ENCODE measurements at places on chromosomes 7 and 10. TPM values are rescaled to one million over a fixed set of nuclear protein-coding genes. Genes with fewer than 3 reads are reported as not detected.

XPNPEP1 gene
- total RNA-seq, result 235 TPM

ADO gene
- total RNA-seq, result 8.9 TPM

CPA5 gene
- 0.12 TPM for total RNA-seq

EEF1AKMT2 gene
- total RNA-seq, result 13.0 TPM

OR13A1 gene
- total RNA-seq, result not detected

SPAM1 gene
- total RNA-seq, result not detected

SMKR1 gene
- not detected for total RNA-seq

LRGUK gene
- total RNA-seq, result not detected

PANK1 gene
- total RNA-seq, result 2.6 TPM

CCDC146 gene
- 0.75 TPM for total RNA-seq

ITIH5 gene
- total RNA-seq, result 0.08 TPM

GET4 gene
- 29.1 TPM for total RNA-seq

OR2A1 gene
- 0.08 TPM for total RNA-seq

LRIT1 gene
- total RNA-seq, result not detected

PIK3AP1 gene
- under 0.01 TPM for total RNA-seq

FLNC gene
- total RNA-seq, result 153 TPM

DGKB gene
- not detected for total RNA-seq

AHCYL2 gene
- 11.9 TPM for total RNA-seq

EGR2 gene
- total RNA-seq, result 0.15 TPM

SCD gene
- total RNA-seq, result 38.5 TPM

AZGP1 gene
- total RNA-seq, result 0.30 TPM

MBL2 gene
- total RNA-seq, result not detected

NPSR1 gene
- total RNA-seq, result not detected

VWDE gene
- not detected for total RNA-seq

EPO gene
- not detected for total RNA-seq

ZNF746 gene
- total RNA-seq, result 7.4 TPM

PTF1A gene
- total RNA-seq, result not detected

PLOD3 gene
- 58.6 TPM for total RNA-seq

VAX1 gene
- total RNA-seq, result not detected

LIPK gene
- not detected for total RNA-seq

NFKB2 gene
- total RNA-seq, result 17.1 TPM

ETV1 gene
- total RNA-seq, result 8.0 TPM

CALHM3 gene
- not detected for total RNA-seq

MSS51 gene
- 0.60 TPM for total RNA-seq

TNS3 gene
- 78.4 TPM for total RNA-seq

SRGN gene
- 41.5 TPM for total RNA-seq

SLC26A4 gene
- 0.68 TPM for total RNA-seq

PKD2L1 gene
- total RNA-seq, result not detected

MUC12 gene
- total RNA-seq, result not detected

NUDCD3 gene
- total RNA-seq, result 117 TPM

SFMBT2 gene
- total RNA-seq, result 0.08 TPM
